ENCODE measurements at places on chromosomes 2 and 18.

DNA sequence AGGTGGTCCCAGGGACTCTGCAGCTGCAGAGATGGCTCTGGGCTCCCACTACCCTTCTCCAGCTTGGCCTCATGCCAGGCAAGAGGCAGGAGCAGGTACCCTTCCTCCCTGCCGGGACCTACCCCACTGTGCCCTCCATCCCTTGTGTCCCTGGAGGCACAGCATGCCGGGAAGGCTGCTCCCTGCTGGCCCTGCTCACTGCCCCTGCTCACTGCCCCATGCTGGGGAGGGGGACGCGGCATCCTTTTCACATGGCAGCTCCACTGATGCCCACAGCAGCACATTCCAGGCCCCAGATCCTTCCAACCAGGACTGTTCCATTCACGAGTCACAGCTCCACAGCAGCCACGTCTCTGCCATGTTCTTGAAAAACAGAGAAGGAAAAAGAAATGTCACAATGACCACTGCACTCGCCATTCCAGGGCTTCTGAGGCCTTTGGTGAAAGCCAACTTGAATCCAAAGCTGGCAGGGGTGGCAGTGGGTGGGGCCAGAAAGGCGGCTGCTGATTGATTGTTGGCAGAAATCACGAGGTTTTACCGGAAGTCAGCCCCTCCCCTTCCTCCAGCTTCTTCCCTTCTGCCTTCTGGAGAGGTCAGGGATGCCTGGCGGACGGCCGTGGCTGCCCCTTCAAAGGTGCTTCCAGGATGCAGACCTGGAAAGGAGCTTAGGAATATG lies 268.0 kb downstream of the CYP26B1 start:
- no peak for DNase-seq

DNA sequence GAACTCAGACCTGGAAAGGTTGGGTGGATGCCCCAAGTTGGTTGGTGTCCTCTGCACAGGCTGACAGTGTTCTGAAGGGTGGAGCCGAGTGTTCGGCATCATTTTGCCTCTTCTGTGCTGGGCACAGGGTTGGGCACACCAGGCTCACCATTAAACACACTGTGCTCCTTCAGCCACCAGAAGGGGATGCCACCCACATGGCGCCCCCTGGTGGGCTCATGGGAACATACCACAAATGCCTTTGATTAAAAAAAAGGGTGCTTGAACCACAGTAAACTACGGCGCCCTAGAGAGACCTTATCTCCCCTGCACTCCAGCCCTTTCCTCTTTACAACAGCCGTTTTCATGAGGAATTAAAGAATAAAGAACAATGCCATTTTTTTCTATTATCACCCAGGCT lies 89.4 kb downstream of the CELF4 start:
- DNase-seq: peak; percentile 43

- no peak for DNase-seq
These were observed 59.8 kb downstream of the PMAIP1 start for GRCh38 chr18:59959606-59960005.

DNA sequence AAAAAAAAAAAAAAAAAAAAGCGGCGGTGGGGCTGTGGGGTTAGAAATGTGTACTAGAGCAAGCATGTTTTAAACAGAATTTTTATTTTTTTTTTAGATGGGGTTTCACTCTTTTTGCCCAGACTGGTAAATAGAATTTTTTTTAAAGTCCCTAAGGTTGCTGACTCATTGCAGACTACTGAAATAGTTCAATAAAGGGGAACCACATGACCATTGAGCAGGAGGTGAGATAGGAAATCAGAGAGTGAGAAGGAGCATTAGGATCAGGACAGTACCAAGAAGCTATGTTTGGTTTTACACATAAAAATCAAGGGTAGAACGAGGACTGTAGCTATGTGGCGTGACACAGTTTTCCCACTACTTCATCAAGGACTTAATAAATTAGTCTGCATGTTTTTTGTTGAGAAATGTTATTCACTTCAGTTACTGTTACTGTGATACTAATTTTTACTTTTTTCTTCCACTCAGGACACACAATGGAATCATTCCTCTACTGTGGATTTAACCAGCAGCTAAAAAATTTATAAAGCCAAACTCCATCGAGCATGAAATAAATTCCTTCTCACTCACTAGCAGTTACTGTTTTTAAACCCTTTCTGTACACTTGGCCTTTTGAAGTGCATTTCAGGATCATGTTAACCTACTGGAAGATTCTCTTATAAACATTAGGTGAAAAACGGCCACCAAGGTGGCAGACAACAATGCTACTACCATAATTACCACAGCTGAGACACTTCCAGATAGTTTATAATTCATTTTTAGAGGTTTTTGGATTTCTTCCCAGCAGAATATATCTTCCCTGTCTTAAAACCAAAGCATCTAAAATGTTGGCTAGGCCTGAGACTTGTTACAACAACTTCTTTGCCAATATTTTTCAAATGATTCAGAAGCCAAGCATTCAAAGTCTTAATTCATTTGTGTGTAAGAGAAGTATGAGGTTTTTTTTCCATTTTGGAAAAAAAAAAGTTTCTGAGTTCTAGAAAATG lies 33.2 kb downstream of the LAMA1 start:
- peak; percentile 9 for DNase-seq

DNA sequence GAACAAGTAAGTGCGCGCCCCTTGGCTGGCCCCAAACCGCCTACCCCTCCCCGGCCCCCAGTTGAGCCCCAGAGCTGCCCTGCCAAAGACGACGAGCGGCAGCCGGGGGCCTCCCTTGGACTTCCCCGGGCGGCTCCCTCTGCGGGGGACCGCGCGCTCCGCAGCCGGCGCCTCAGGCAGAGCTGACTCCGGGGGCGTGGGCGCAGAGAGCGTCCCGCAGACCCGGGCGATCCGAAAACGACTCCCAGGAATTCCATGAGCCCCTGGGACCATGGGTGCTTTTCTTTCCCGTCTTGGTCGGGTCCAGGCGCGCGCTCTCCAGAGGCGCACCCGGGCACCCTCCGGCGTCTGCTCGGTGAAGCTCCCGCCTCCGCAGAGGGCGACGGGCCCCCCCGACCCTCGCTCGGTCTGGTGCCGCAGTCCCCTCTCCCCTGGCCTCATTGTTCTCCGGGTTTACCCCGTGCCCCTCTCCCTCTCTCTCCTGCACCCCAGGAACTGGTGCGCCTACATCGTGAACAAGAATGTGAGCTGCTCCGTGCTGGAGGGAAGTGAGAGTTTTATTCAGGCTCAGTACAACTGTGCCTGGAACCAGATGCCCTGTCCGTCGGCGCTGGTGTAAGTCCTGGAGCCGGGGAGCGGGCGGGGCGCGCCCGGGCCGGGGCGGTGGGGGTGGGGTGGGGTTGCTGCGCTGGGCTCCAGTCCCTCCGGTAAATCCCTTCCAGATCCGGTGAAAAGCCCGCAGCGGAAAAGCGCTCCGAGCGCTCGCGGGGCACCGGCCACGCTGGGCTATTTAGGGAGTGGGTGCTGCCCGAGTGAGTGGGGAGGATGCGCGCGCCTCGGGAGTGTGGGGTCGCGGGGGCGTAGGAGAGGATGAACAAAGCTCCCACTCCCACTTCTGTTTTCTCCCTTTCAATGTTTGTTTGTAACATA lies 776 bp downstream of the EMILIN2 start:
- peak; percentile 3 for DNase-seq

DNA sequence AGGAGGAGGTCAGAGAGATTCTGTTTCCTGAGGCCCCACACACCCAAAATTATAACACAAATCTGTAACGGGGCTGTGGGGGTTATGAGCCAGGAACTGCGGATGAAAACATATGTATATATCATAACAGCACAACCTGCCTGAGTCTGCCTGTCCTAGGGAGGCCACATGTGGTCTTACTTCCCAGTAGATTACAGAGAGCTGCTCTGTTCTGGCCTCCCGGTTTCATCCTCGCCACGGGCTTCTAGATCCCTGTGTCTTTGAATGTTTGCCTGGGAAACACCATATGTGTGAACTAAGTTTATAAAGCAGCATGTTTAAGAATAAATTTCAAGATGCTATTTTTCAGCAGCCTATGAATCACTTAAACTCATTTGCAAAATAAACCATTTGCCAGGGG lies 124.0 kb downstream of the TMEM200C start:
- no peak for DNase-seq

GRCh38 chr2:235659767-235660322 lies 166.0 kb downstream of the AGAP1 start:
- peak; percentile 88 for DNase-seq

- DNase-seq: peak; percentile 25
These were observed 7.5 kb upstream of the BCL11A start for GRCh38 chr2:60560734-60561644.

DNA sequence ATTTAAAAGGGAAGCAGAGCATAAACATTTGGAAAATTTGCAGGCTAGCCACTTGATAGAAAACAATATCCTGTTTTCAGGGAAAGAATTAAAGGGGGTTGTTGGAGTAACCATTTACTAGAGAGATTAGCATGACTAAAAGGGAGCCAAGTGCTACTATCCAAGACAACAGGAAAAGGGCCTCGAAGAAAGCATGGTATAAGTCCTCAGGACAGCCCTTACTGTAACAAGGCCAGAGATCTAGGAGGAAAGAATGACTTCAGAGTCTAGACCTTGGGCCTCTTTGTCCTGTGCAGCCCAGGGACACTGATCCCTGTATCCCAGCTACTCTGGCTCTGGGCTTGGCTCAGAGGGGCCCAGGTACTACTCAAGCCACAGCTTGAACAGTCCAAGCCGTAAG lies 16.6 kb downstream of the TPO start:
- no peak for DNase-seq

DNA sequence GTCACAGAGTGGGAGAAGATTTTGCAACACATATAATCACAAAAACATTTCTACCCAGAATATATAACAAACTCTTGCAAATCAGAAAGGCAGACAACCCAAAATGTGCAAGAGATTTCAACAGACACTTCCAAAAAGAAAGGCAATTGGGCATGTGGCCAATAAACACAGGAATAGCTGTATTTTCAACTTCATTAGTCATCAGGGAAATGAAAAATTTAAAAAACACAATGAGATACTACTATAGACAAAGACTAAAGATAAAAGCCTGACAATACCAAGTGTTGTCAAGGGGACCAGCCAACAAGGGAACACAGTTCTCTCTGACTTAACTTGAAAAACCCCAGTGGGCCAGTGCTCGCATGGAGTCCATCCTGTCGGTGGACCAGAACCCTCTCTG lies 40.5 kb downstream of the MTHFD2 start:
- peak; percentile 11 for DNase-seq

DNA sequence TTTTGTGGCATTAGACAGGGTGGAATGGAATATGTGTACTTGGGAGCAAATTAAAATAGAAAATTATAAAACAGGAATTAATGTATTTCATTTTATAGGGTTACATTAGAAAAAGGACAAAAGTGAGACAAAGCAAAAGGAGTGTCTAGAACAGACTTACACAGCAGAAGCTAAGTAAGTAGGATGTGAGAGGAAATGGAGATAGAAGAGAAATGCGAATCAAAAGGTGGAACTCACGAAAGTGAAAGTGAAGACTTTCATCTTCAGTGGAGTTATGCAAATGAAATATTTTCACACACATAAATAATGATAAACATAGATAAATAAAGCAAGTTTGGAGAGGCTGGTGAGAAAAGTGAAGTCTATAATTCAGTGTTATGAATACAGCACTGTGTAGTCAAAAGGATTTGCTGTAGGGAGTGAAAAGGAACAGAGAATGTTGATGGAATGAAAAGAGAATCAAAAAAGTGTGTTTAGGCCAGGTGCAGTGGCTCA lies 94.8 kb downstream of the DLGAP1 start:
- no peak for DNase-seq

Measured in Daoy (cell line).